ENCODE measurements at places on chromosomes 6 and 20.

- DNase-seq, result no peak
Observed at GRCh38 chr6:53546281-53546680, 1.4 kb upstream of the GCLC start.

- no peak for DNase-seq
Observed at GRCh38 chr6:10511477-10511876, 9.7 kb upstream of the GCNT2 start.

DNA sequence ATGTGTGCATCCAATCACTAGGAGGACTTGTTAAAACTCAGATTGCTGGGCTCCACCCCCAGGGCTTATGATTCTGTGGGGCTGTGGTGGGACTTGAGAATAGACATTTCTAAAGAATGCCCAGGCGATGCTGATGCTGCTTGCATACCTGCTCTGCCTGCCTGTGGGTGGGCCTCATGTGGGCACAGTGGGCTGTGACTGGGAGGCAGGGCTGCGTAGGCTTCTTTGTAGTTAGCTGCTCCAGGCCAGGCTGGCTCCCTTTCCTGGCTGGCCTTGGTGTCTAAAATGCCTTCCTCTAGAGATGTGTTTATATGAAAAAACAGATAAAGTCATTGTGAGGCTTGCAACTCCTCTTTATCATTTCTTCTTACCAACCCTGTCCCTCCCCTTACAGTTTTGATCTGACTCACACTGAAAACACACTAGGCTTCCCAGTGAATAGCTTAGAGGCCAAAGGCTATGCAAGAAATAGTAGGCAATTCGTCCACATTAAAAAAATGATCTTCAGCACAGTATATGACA, 495.5 kb upstream of the MAP3K7 start:
- DNase-seq, result no peak

DNA sequence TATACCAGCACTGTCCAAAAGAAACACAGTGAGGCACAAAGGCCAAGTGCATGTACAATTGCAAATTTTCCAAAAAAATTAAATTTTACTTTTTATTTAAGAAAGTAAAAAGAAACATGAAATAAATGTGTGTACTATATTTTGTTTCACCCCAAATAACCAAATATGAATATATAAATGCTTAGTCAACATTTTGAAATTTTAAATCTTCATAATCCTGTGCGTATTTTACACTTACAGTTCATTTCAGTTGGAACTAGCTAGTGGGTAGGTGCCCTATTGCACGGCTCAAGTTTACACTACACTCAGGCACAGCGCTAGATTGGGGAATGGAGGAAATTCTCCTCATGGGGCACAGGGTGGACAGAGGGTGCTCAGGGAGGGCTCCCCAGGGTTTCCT, 18.0 kb upstream of the BTN3A3 start:
- DNase-seq, result no peak

DNA sequence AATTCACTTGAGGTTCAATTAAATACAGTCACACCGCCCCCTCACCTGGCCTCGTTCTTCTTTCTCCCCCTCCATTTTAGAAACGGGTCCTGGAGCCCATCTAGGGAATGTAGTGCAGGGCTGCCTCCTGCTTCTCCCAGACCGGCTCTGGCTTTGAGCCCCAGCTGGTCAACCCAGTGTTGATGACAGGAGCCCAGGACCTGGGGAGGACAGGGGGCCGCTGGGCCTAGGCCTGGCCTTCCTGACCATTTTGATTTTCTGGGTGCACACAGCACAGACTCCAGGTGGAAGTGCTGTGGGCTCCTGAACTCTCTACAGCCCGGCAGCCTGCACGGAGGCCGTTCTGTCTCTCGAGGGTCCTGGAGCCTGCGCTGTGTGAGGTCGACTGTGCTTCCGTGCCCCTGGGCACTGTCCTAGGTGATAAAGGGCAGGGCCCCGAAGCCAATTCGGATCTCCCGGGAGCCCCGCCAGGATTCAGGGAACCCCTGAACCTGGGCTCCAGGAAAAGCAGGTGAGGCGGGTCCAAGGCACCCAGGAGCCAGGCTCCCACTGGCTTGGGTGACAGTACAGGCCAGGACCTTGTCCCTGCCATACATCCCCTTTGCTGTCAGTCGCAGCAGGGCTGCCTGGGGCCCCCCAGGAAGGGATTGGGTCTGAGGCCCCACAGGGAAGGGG, 23.3 kb downstream of the NPEPL1 start:
- DNase-seq, result no peak

GRCh38 chr6:30156262-30156599, 4.8 kb downstream of the TRIM10 start:
- no peak for DNase-seq

DNA sequence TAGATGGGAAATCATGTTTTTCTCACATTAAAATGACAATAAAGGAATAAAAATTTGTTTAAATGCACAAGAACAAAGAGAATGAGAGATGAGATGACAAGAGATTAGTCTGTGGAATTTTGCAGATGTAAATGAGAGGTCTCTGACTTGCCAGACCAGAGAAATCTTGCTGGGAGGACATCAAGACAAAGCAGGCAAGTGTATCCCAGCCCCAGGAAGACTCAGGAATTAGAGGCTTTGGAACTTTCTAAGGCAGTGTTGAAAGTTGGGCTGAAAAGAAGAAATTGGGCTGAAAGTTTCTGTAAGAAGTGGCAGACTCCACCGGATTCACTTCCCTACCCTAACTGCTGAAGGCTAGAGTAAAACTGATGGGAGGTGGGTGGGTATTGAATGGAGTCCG, 54.6 kb downstream of the AFDN start:
- DNase-seq, result no peak

- DNase-seq, result no peak
Observed at GRCh38 chr6:56549014-56549413, 93.7 kb downstream of the DST start.

GRCh38 chr6:4487538-4487937, 288.7 kb upstream of the CDYL start:
- DNase-seq, result no peak

- no peak for DNase-seq
Observed at GRCh38 chr6:144547409-144547808, 262.3 kb downstream of the UTRN start.

DNA sequence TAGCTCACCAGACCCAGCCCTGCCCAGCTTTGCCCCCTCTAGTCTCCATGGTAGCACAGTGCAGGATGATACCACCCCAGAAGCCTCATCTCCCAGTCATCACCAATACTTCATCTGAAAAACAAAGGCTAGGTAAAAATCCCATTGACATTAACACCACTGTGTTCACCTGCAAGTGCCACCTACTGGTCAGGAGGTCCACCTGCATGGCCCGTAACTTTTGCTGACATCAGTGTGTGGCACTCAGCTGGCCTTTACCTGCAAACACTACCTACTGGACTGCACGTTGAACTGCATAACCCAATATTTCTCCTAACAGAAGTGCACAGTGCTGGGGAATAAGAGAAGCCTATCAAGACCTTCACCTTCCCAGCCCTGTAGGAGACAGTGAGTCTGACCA, 234.7 kb upstream of the ADGRB3 start:
- DNase-seq, result no peak

DNA sequence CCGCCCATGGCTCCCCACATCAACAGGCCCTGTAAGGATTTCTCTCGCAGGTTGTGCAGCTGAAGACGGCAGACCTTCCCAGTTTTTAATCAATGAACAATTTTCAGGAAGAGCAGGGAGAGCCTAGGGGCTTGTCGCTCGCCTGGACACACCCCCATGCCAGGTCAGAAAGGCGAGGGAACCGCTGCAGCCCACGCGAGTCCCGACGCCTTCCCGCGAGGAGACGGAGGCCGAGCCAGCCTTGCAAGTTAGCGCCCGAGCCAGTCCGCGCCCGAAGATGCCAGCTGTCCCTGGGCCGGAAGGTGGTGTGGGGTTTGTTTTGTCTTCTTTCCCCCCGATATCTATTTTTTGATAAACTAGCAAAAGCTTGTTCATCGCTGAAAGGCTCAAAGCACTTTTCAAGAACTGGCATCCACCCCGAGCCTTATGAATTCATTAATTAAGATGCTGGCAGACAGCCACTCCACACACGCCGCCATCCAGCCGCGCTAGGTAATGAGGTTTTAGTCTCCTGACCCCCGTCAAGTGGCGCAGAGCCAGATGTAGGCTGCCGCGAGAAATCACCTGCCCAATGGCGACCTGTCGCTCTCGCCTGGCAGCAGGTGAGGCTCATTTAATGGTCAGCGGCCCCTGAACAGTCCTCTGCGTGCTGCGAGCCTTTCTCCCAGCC, 6.6 kb downstream of the CCDC167 start:
- DNase-seq, result no peak

DNA sequence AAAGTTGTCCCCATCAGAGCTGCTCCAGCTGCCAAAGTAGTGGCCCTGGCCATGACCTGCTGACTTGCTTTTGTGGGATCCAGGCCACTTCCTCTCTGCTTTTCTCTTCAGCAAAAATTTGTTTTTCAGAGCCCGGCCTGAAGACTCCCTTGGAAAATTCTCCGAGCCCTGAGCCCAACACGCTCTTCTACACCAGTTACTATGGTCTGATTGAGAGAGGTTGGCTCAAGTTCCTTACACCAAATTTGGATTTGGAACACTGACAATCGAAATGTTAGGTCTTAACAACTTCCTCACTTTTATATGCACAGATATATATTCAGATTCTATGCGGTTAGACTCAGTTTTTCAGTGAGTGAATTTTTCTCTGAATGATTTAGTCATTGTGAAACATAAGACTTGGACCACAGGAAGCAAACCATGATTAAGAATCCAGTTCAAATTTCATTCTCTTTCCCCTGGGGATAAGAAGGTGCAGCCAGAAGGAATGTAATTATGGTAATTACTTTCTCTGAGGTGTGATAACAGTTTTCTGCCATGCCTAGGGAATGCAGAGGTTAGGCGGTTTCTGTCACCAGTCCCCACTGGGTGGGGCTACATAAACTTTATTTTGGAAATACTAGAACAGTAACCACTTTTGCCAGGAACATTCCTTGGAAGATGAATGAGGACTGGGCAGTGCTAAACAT, 365.2 kb downstream of the SYNE1 start:
- DNase-seq, result no peak

GRCh38 chr20:10637563-10637962, 36.2 kb downstream of the JAG1 start:
- no peak for DNase-seq

DNA sequence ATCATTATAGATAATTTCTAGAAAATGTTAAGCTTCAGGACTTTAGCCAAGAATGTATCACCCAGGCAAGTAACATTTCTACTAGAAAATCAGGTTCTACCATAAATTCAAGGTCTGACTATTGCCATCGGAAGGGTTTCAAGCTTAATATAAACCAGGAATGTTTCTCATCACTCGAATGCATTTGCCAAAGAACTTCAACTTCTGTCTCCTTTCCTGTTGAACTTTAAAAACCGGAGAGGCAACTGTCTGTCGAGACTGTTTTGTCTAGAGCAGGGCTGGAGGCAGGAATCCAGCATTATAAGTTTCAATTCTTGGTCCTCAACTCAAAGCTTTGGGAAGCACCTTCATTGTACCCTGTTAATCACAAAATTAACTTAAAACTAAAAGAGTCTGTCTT, 264.7 kb downstream of the ZNF217 start:
- DNase-seq, result no peak

DNA sequence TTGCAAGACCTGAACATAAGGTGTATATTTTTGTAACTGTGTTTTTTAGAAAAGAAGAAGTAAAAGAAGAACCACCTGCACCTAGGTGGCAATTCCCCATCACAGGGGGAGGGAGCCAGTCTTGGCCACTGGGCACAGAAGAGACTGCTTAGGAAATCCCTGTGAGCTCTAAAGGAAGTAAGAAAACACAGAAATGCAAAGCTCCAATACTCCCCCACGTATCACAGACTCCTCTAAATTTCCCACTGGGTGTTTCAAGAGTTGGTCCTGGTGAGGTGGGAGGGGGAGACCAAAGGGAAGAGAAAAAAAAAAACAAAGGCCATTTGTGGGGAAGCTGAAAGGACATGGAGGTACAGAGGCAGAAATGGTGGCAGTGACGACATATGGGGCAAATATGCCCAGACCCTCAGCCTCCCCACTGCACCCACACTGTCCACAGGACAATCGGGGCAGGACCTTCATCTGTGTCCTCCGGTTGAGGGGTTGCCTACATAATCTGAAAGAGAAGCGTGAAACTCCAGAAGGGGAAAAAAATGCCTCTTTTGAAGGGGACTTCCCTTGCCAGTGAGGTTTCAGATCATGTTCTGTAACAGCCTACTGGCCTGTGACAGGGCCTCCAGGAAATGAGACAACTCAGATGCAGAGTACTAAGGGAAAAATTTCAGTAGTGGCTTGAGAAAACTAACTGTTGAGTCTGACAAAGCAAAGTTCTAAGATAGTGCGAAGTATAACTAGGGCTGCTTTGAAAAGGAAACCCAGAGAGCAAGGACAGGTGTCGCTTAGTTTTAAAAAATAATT, 226.2 kb upstream of the MARCKS start:
- DNase-seq, result no peak

DNA sequence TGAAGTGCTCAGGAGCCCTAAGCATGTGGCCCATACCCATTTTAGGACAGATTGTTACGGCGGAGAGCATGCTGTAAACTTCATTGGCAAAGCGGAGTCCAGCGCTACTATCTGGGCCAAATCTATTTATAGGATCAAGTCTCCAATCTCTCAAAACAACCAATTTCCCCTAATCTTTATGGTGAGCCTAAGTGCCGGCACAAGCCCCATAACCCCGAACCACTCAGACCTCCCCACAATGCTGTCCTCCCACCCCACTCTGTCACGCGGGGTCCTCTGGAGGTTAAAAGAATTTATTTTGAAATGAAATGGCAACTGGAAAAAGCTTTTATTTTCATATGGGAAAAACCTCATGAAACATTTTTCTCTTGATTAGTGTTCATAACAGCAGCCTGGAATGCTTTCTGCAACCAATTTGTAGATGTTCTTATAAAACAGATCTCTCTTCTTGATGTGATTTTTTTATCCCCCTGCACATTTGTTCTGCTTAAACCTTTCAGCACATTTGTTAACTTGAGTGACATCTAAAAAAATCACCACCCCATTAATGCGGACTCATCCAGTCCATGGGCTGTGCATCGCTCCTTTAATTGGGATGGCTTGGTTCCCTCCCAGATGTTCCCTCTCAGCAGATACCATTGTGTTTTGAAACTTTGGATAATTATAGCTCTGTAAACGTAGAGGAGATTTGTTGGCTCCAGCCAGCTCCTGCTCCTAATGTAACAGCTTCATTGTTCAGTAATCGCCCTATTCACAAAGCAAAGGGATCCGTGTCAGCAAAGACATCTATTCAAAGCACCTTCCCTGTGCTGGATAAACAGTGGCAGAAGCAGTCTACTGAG, 323.6 kb downstream of the CD83 start:
- DNase-seq, result no peak

DNA sequence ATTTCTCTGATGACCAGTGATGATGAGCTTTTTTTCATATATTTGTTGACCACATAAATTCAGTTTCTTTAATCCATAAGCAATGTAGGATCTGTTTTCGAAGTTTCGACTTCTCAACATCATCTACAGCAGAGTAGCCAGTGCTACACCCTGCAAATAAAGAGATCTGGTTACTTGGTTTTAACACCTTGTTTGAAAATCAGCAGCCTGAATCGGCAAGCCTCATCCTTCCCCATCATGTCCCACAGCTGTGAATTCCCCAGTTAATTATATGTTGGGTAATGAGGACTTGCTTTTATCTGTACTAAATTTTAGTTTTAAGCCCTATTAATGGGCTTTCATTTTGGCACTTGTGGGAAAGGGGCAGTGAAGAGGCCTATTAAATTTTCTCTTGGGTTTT, 80.6 kb downstream of the BMP2 start:
- no peak for DNase-seq

- no peak for DNase-seq
Observed at GRCh38 chr6:28555136-28555535, 29.5 kb downstream of the GPX5 start.

All from activated T-helper 1 cell treated with anti-CD3 and anti-CD28 coated beads, Interleukin-2, amount 50 U/mL, for 16 hours (primary cell).